H1 (cell line): ENCODE measurements at places on chromosomes 12 and 14.

DNA sequence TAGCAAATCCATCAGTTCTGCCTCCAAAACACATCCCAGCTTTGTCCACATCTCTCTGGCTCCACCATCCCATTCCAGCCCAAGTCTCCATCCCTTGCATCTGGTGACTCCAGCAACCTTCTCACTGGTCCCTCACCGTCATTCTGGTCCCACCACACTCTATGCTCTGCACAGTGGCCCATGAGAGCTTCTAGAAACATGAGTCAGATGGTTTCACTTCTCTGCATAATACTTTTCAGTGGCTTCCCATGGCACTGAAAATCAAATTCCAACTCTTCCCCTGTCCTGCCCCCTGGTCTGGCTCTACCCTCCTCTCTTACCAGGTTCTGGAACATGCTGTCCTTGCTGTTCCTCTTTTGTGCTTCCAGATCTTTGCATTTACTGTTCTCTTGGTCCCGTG, 17.2 kb upstream of the C12orf76 start:
- no peak for DNase-seq

- DNase-seq, result no peak
These were observed 48.2 kb downstream of the SPPL3 start for GRCh38 chr12:120855823-120856588.

GRCh38 chr12:91817517-91817916, 328.1 kb downstream of the BTG1 start:
- no peak for DNase-seq

- no peak for DNase-seq
These were observed 164.3 kb downstream of the GRIP1 start for GRCh38 chr12:66514581-66514980.

GRCh38 chr14:26794731-26795130, 196.9 kb upstream of the NOVA1 start:
- no peak for DNase-seq

DNA sequence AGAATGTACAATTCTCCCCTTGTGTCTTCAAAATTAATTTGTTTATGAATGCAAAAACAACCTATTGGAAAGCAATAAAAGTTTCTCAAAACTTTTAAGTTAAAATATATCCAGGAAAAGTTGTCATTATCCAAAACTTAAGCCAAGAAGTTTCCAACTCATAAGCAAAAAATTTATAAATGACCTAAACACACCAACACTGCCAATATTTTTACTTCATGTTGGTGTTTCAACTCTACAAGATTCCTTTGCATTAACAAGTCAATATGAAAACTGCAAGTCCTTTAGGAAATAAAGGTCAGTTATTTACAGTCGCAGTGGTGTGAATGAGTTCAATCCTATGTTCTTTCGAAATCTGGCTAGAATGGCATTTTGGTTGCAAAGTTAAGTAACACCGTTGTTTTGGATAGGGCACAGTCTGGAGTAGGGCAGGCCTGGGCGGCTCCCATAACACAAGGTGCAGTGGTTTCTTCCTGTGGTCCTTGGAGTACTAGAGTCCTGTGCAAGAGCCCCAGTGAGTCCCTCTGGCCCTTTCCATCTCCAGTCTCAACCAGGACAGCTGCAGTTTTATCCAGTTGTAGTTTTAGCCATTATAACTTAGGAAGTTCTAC, 151.4 kb downstream of the MED13L start:
- DNase-seq, result no peak

DNA sequence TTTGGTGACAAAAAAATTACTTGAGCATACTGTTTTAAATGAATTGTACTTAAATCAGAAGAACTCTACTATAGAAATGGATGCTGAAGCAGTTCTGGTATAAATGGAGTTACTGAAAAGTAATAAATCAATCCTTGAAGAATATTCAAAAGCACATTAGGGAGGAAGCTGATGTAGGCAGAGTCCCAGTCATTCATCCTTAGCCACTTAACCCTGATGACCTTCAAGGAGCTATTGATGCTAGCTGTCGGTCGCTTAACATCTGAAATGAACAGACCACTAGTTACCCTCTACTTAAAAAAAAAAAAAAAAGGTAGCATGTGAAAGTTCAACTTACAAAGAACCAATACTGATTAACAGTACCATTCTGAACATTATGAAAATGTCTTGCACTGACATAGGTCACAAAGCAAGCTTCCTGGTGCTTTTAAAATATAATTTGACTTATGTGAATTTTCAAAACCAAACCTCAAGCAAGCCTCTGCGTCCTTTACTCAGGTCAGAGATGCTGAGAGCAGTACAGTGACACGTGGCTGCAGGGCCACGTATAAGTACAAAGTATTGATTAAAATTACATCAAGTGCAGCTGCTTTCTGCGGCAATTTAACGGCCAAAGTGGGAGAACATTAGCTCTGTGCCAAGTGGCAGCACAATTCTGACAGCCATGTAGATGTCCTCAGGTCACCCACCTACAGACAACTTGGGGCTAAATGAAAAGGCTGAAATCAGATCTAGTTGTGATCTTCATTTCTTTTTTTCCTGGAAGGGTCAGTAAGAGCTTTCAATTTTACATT, 18.1 kb downstream of the PPM1H start:
- DNase-seq, result no peak

- no peak for DNase-seq
These were observed 24.7 kb downstream of the RTRAF start for GRCh38 chr14:52013984-52014600.

GRCh38 chr14:54098536-54098935, 141.9 kb upstream of the BMP4 start:
- no peak for DNase-seq

- no peak for DNase-seq
These were observed 214.2 kb downstream of the ADAMTS20 start for GRCh38 chr12:43337571-43338444.

DNA sequence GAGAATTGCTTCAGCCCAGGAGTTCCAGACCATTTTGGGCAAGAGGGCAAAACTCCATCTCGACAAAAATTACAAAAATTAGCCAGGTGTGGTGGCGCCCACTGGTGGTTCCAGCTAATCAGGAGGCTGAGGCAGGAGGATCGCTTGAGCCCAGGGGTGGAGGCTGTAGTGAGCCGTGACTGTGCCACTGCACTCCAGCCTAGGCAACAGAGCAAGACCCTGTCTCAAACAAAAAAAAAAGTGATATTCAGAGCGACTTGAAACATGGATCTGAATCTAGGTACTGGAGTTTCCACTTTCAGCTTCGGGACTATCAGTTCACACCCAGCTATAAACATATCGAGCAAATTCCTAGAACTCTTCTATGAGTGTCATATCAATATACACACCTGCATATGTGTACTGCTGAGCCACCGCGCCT, 16.3 kb upstream of the RNF34 start:
- DNase-seq, result no peak

- no peak for DNase-seq
These were observed 69.7 kb upstream of the VRK1 start for GRCh38 chr14:96727491-96727890.
